ENCODE measurements at places on chromosomes 7 and 10. TPM values are rescaled to one million over a fixed set of nuclear protein-coding genes. Genes with fewer than 3 reads are reported as not detected.

Gene HOXA13
- polyA plus RNA-seq = not detected

Gene TRPV6
- 0.63 TPM for polyA plus RNA-seq

Gene DPP6
- polyA plus RNA-seq = not detected

Gene GLI3
- polyA plus RNA-seq = 2.0 TPM

Gene OR2A5
- not detected for polyA plus RNA-seq

Gene TMEM184A
- polyA plus RNA-seq = 15.6 TPM

Gene CTAGE4
- 5.9 TPM for polyA plus RNA-seq

Gene AVL9
- 22.2 TPM for polyA plus RNA-seq

Gene TAS2R41
- polyA plus RNA-seq = not detected

Gene GIMAP5
- not detected for polyA plus RNA-seq

Gene NSUN6
- 6.2 TPM for polyA plus RNA-seq

Gene OGA
- polyA plus RNA-seq = 67.2 TPM

Gene POT1
- 23.8 TPM for polyA plus RNA-seq

DNA sequence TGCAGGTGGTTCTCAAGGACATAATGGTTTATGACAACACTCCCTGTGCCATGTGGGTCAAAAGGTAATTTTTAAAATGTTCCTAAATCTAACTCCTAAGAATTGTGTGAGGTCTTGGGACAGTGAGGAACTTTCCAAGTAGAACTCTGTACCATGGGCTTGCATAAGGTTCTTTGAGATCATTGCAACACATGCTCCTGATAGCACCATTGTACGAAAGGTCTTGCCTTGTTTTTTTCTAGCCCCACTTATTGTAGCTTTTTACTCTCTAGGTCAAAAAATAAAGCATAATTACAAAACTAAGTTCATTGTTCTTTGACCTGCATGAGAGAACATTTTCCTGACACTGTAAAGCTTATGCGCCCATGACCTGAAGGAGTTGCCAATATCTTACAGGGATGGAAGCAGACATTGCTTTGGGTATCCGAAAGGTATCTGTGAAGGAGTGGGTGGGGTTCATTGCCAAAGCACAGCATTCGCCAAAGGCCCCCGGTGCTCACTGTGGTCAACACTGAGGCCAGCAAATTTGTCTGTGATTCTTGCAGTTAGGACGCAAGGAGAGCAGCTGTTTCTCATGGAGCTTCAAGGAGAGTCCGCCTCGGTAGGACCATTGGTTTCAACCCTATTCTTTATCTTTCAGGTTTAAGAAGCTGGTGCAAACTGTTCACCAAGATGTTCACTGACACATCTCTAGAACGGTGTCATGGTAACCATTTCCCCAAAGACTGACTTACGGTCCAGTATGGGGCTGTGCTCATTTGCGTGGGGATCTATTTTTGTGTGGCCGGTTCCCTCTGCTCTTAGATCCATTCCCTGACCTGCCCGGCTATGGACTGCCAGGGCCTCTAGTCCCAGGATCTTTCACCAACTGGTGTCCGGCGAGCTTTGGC lies 7.6 kb upstream of the PRKAG2 start:
- DNase-seq = no peak

DNA sequence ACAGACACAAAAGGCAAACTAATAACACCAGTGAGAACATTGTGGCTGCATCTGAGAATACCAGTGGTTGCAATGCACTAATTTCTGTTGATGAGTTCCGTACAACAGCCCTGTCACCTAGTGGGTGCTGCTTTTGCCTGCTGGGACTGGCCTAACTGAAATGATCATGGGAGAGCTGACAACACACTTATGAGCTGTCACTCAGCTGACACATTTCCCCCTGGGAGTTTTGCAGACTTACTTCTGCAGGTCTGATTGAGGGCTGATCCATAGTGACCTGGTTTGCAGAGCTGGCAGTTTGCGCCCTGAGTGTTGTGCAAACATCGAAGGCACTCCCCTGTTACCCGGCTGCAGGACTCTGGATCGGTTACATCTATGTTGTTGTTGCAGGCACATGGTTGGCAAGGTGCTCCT lies 60.6 kb upstream of the LAMB1 start:
- DNase-seq = no peak

GRCh38 chr10:1895691-1896090 lies 158.4 kb upstream of the ADARB2 start:
- DNase-seq = no peak

DNA sequence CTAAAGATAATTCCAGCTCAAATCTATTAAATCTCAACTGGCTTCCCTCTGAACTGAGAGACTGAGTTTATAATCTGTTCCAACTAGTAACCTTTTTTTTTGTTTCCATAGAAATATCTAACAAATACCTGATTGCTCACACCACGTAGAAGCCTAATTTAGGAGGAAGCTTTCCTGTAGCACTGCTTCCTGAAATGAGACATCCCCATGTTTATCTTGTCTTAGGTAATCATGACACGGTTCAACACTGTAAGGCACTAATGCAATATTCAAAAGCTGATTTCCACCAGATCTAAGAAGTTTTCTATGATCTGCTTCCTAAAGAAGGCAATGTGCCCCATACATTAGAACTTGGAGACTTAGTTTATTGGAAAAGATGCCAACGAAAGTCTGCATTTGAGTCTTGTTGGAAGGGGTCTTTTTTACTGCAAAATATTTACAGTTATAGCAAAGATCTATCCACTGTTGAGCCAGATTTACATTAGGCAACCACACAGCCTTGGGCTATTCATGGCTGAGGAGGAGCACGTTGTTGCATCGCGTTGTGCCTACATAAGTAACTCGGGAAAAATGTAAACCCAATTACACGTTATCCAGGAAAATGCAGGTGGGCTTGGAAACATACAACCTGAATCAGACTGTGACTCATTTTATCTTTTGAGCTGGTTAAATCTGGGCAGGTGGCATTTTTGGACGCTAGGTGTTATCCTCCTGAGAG lies 66.3 kb downstream of the VIPR2 start:
- DNase-seq = no peak

- no peak for DNase-seq
Observed at GRCh38 chr10:80177781-80178636, 27.3 kb downstream of the ANXA11 start.

DNA sequence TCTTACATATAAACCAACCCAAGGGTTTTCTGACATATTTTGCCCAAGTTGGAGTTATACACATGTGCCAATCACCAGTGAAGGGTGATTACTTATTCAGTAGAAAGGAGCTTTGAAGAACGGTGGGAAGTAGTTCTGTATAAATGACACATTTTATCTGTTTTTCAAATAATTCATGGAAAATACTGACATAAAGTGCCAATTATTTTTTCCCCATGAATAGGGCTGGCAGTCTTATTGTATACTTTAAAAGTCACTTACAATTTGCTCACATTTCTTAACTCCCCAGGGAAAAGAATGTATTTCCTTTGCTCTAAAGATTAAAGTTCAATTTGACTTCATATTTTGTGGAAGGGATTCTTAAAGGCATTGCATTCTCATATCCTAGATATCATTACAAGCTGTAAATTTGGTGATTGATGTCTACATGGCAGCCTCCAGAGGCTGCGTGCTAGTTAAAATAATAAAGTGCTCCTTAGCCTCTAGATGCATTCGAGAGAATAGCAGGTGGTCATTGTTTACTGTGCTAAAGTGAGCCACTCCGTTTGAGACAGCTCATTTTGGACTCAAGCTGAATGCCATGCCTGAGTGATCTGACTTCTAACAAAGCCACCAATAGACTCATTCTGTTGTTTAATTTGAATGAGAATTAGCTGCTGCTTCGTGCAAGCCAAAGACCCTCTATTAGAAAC lies 148.8 kb upstream of the NRP1 start:
- no peak for DNase-seq

DNA sequence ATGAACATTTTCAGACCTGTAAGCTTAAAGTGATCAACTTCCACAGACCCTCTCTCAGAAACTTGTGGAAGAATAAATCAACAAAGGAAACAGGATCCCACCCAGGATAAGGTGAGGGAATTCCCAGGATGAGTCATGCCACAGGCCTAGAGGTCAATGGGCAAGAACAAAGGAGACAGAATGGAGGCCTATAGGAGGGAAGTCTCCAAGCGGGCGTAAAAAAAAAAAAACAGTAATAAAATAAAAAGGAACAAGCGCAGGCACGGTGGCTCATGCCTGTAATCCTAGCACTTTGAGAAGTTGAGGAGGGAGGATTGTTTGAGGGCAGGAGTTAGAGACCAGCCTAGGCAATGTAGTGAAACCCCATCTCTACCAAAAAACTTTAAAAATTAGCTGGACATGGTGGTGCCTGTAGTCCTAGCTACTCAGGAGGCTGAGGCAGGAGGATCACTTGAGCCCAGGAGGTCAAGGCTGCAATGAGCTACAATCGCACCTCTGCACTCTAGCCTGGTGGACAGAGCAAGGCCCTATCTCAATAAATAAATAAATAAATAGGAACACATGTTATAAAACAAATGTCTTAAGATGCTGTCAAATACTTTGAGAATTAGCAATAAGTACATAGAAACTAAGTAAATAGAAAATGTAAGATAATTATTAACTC lies 8.4 kb downstream of the SORBS1 start:
- no peak for DNase-seq

DNA sequence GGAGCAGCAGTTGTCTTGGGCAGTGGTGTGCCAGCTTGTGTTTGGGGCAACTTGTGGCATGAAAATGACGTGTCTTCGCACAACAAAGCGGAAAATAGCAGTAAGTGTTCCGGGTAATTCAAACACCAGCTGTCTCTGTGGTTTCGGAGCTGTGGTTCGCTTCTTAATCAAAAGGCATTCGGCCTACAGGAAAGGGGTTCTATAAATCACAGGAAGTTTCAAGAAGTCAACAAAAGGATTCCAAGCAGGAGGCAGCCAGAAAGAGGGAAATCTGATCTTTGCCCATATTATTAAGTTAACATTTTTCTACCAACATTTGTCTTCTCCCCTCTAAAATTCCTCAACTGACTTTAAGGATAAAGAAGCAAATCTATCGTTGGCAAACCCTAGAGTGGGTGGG lies 353.4 kb downstream of the FGFR2 start:
- no peak for DNase-seq

DNA sequence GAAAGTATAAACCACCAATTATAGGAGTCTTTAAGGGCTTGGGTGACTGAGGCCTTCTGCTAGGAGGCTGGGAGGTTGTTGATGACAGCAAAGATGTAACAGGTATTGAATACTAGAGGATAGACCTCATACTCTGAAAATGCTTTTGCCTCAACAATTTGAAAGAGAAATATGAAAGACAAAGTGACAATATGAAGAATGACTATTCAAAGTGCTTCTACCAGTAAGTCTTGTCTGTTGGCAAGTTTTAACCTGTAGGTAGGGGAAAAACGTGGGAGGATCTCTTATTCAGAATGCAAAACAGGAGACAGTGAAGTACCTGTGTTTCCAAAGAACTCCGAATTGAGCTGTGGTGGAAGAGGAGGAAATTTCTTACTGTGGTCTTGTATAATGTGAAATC lies 38.2 kb downstream of the GBF1 start:
- no peak for DNase-seq

- no peak for DNase-seq
Observed at GRCh38 chr7:156174428-156174827, 362.2 kb upstream of the SHH start.

- DNase-seq = no peak
Observed at GRCh38 chr10:131187926-131188325, 123.6 kb downstream of the TCERG1L start.

GRCh38 chr7:113085781-113086390 lies 741 bp downstream of the GPR85 start:
- no peak for DNase-seq

GRCh38 chr7:147809786-147810185 lies 780.8 kb upstream of the C7orf33 start:
- no peak for DNase-seq

DNA sequence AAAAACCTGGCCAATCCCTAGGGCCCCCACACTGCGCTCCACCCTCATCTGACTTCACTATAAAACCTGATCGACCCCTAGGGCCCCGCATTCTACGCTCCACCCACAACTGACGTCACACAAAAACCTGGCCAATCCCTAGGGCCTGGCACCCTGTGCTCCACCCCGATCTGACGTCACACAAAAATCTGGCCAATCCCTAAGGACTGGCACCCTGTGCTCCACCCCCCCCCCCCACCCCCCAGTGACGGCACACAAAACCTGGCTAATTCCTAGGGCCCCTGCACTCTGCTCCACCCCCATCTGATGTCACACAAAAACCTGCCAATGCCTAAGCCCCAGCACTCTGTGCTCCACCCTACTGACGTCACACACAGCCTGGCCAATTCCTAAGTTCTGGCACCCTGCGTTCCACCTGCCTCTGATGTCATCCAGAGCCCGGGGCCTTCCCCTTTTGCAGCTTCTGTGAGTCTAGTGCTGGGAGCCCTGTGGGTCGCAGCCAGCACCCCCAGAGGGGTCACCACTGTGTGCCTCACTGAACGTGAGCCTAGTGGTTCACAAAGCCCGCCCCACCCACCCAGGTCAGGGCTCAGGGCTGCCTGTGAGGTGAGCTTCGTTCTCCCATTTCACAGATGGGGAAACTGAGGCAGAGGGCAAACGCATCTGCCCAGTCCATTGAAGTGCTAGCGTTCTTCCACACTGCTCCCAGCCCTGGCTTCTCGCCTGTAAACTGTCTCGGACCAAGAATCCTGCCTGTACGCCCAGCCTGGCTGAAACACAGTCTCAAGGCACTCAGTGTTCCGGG lies 40.6 kb downstream of the MICALL2 start:
- no peak for DNase-seq

DNA sequence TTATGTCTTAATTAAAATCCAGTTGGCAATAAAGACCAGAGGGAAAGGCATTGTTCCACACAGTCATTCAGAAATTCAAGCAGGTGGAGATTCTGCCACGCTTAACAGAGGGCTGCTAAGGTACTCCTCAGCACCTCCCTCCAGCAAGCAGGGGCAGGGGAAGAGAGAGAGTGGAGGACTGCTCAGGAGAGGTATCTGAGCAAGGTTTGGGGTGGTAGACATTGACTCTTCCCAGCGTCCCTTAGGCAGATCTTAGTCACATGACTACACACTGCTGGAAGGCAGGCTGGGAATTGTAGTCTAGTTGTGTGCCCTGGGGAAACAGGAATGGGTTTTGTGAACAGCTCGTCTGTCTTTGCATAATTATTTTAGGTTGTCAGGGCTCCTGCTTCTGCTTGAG lies 181.6 kb downstream of the NPSR1 start:
- no peak for DNase-seq

- no peak for DNase-seq
Observed at GRCh38 chr10:86234107-86234506, 132.5 kb downstream of the GRID1 start.

- no peak for DNase-seq
Observed at GRCh38 chr7:138226001-138226476, 149.8 kb downstream of the AKR1D1 start.

GRCh38 chr7:3041986-3042675 lies 1.5 kb downstream of the CARD11 start:
- no peak for DNase-seq
